Thoracic aorta (tissue), 2 donors: ENCODE measurements at places on chromosomes 2 and 18. TPM values are rescaled to one million over a fixed set of nuclear protein-coding genes. Genes with fewer than 3 reads are reported as not detected.

- H3K4me3 ChIP-seq, result no peak overlapping the region
- no peak for DNase-seq
- no peaks in the 10 kb centered on the region for H3K27me3 ChIP-seq
- H3K27ac ChIP-seq, result no peak overlapping the region
- no peaks in the 10 kb centered on the region for H3K4me1 ChIP-seq
Observed at GRCh38 chr2:95264624-95265023, 9.6 kb upstream of the PROM2 start.

GRCh38 chr18:74604774-74605173, 7.1 kb downstream of the ZNF407 start:
- H3K27me3 ChIP-seq, result no peaks in the 10 kb centered on the region
- DNase-seq, result no peak
- H3K36me3 ChIP-seq, result no peaks in the 10 kb centered on the region

GRCh38 chr2:22817197-22817596, 567.8 kb upstream of the KLHL29 start:
- no peak for DNase-seq
- no peak overlapping the region for H3K27ac ChIP-seq
- no peaks in the 10 kb centered on the region for H3K36me3 ChIP-seq
- H3K4me3 ChIP-seq, result no peak overlapping the region

GRCh38 chr2:147374423-147374811, 470.4 kb upstream of the ACVR2A start:
- DNase-seq, result no peak
- no peaks in the 10 kb centered on the region for H3K36me3 ChIP-seq
- H3K27me3 ChIP-seq, result no peaks in the 10 kb centered on the region
- no peak overlapping the region for H3K27ac ChIP-seq

GRCh38 chr2:19361325-19361990, 3.0 kb upstream of the OSR1 start:
- H3K27me3 ChIP-seq, result no peaks in the 10 kb centered on the region
- H3K4me3 ChIP-seq, result peak overlapping the region; percentile 86
- DNase-seq, result no peak
- peaks cover 6% of the 10 kb centered on the region for H3K4me1 ChIP-seq
- peak overlapping the region; percentile 88 for H3K27ac ChIP-seq

ZNG1B gene
- total RNA-seq, result 15.4 TPM

- no peaks in the 10 kb centered on the region for H3K36me3 ChIP-seq
- H3K27ac ChIP-seq, result no peak overlapping the region
- H3K4me1 ChIP-seq, result peaks cover 24% of the 10 kb centered on the region
Observed at GRCh38 chr2:44943031-44943692, 1.7 kb downstream of the SIX3 start.

DNA sequence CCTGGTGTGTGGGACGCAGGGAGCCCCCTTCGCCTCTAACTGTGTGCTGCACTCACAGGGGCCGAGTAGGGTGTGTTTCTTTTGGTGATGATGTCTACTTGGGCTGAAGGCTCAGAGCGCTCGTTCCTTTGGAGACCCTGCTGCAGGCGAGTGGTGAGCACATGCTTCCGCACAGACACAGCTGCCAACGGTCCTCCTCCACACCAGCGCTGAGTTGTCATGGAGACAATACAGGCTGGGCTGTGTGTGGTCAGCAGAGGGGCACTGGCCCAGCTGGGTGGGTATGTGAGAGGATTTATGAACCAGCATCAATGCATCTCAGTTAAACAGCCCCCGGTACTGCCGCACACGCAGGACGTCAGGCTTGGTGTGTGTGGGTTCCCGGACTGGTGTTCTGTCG, 143.5 kb downstream of the SH3RF3 start:
- no peaks in the 10 kb centered on the region for H3K36me3 ChIP-seq
- peaks cover 20% of the 10 kb centered on the region for H3K4me1 ChIP-seq
- no peak for DNase-seq
- no peak overlapping the region for H3K27ac ChIP-seq

DNA sequence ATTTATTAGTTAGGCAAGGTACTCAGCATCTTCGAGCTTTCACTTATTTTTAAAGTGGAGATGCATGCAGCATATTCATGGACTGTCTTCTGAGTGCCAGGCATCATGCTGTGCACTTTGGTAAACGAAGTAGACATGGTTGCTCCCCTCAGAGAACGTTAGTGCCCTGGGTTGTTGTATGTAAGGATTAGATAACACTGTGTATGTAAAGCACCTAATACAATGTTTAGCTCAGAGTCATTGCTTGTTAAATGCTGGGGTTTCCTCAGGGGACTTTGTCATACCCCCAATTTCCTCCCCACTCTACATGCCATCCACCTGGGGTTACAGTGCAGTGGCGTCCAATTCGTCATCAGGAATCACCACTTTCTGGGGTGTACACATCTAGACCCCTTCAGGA, 2.8 kb downstream of the UGGT1 start:
- no peak overlapping the region for H3K27ac ChIP-seq
- H3K4me3 ChIP-seq, result no peak overlapping the region
- no peaks in the 10 kb centered on the region for H3K27me3 ChIP-seq
- H3K36me3 ChIP-seq, result peaks cover 7% of the 10 kb centered on the region
- peaks cover 8% of the 10 kb centered on the region for H3K4me1 ChIP-seq

MBOAT2 gene
- 16.8 TPM for total RNA-seq

GRCh38 chr2:238841542-238842164, 6.2 kb upstream of the TWIST2 start:
- no peak overlapping the region for H3K4me3 ChIP-seq
- H3K36me3 ChIP-seq, result no peaks in the 10 kb centered on the region
- peaks cover 3% of the 10 kb centered on the region for H3K4me1 ChIP-seq
- no peaks in the 10 kb centered on the region for H3K27me3 ChIP-seq
- no peak for DNase-seq
- H3K27ac ChIP-seq, result no peak overlapping the region

ALK gene
- total RNA-seq, result 2.0 TPM

DNA sequence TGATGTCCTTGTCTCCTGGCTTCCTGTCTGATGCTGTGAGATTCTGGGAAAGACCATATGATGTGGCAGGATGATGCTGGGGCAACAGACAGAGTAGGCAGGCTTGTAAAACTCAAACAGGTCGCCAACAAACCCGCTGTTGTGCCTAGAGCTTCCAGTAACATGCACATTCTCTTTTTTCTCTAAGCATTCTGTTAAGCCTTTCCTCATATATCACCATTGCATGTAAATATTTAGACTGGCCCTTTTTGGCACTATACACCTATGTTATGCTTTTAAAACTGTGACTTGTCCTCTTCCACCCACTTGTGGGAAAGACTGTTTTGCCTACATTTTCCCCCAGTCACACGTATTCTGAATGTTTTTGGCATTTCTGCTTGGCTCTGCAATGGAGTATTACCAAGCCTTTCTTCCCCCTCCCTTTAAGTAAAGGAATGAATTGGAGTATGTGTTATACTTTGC, 250.4 kb upstream of the TANK start:
- peak overlapping the region; percentile 21 for H3K27ac ChIP-seq
- no peaks in the 10 kb centered on the region for H3K36me3 ChIP-seq
- H3K4me3 ChIP-seq, result no peak overlapping the region
- no peaks in the 10 kb centered on the region for H3K27me3 ChIP-seq

TP53I3 gene
- 13.0 TPM for total RNA-seq

C2orf81 gene
- 1.7 TPM for total RNA-seq

- H3K27ac ChIP-seq, result no peak overlapping the region
- peak overlapping the region; percentile 7 for H3K4me3 ChIP-seq
- no peak for DNase-seq
- H3K4me1 ChIP-seq, result peaks cover 6% of the 10 kb centered on the region
- no peaks in the 10 kb centered on the region for H3K27me3 ChIP-seq
- no peaks in the 10 kb centered on the region for H3K36me3 ChIP-seq
Observed at GRCh38 chr2:189188115-189188805, 8.7 kb upstream of the COL5A2 start.

- H3K27ac ChIP-seq, result no peak overlapping the region
- DNase-seq, result no peak
- no peaks in the 10 kb centered on the region for H3K36me3 ChIP-seq
- H3K4me3 ChIP-seq, result no peak overlapping the region
Observed at GRCh38 chr2:45885171-45885621, 233.7 kb downstream of the PRKCE start.

GRCh38 chr2:125471963-125472362, 1184.0 kb upstream of the GYPC start:
- no peak overlapping the region for H3K27ac ChIP-seq
- H3K4me3 ChIP-seq, result no peak overlapping the region
- H3K36me3 ChIP-seq, result no peaks in the 10 kb centered on the region
- DNase-seq, result no peak
- H3K4me1 ChIP-seq, result no peaks in the 10 kb centered on the region

CERKL gene
- not detected for total RNA-seq

DNA sequence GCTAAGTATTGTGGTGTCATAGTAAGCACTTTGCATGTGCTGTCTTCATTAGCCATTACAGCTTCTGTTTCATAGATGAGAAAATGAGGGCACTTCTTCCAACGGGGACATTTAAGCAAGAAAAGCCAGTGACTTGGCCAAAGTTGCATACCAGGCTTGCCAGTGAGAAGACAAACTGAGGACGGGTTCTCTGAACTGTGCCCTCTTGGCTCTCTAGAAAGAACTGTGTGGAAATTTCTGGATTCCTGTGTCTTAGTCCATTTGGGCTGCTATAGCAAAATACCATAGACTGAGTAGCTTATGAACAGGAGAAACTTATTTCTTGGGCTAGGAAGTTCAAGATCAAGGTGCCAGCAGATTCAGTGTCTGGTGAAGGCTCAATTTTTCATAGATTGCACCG, 13.3 kb downstream of the CTIF start:
- no peak for DNase-seq
- no peak overlapping the region for H3K27ac ChIP-seq

DNA sequence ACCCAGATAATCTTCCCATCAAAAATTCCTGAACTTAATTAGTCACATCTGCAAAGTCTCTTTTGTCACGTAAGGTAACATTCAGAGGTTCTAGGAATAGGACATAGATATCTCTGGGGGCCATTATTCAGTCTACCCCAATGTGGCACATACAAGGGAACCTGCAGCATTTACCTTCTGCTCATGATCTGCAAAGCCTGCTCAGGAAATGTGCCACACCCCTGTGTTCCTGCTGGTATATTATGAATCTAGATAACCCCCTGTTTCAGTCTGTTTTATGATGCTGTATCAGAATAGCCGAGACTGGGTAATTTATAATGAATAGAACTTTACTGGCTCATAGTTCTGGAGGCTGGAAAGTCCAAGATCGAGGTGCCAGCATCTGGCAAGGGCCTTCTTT, 103.5 kb downstream of the ARL4C start:
- no peak overlapping the region for H3K27ac ChIP-seq
- no peak for DNase-seq
- no peaks in the 10 kb centered on the region for H3K27me3 ChIP-seq
- H3K4me3 ChIP-seq, result no peak overlapping the region

GRCh38 chr2:23662466-23662865, 264.5 kb downstream of the ATAD2B start:
- H3K27ac ChIP-seq, result no peak overlapping the region
- no peaks in the 10 kb centered on the region for H3K36me3 ChIP-seq
- no peak for DNase-seq
- H3K4me3 ChIP-seq, result no peak overlapping the region
- H3K27me3 ChIP-seq, result no peaks in the 10 kb centered on the region

DNA sequence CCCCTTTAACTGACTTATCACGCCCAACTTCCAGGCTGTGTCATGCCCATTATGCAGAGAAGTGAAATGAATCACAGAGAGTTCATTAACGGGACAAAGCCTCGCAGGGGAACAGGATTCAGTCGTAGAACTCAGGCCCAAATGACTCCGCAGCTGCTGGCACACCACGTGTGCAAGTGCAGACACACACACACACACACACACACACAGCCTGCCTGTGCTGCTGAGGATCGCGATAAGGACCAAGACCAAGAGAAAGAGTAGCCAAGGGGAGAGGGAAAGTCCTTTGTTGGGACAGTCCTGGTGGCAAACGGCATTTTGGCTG, 90.0 kb upstream of the TAF1B start:
- peak; percentile 44 for DNase-seq
- H3K4me3 ChIP-seq, result peak overlapping the region; percentile 32
- no peak overlapping the region for H3K27ac ChIP-seq
- H3K36me3 ChIP-seq, result no peaks in the 10 kb centered on the region

MYL1 gene
- not detected for total RNA-seq

DNA sequence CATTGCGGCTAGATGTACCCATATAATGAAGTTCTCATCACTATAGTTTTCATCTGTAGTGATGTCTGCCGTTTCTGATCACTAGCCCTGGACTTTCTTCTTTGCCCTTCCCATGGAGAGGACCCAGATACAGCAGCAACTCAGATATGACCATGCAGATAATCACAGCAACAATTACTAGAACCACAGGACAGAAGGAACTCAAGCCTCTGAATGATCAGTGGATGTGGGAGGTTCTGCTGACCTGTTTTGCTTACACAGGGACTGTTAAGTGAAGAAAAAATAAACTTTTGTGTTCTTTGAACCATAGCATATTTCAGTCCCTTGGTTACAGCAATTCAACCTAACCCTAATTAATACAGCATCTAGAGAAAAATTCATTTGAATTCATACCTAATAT, 62.7 kb downstream of the ACVR1 start:
- peaks cover 25% of the 10 kb centered on the region for H3K4me1 ChIP-seq
- H3K27ac ChIP-seq, result no peak overlapping the region
- no peak for DNase-seq

PREPL gene
- 65.2 TPM for total RNA-seq

CENPA gene
- total RNA-seq, result not detected

CNDP1 gene
- not detected for total RNA-seq

DNA sequence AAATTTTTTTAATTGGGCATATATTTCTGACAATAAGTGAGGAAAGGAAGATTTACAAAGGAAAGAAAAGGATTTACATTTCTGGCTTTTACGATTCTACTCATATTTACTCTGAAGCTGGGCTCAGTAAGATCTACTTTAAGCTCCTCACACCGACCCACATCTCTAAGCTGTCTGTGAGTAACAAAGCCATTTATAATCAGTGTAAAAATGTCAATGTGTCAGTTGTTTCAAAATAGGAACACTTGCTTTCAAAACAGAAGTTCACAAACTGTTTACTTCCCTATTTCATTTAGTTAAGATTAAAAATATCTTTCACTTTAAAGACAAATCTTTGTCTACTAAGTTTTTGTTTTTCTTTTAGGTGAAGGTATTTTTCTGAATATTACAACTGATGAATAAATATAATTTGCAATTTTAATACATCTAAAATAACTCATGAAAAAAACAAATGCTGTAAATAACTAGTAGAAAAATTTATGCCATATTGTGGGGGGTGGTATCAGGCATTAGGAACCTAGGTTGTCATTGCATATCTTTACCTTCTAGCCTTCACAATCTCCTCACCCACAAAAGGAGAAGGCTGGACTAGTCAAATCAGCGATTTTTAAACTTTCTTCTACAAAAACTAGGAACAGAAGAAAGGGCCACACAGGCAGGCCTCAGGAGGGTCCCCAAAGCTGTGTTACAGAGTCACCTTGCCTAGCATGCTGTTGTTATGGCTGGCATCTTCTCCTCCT, 64.5 kb downstream of the TMEM131 start:
- no peak overlapping the region for H3K4me3 ChIP-seq
- no peaks in the 10 kb centered on the region for H3K36me3 ChIP-seq
- H3K4me1 ChIP-seq, result peaks cover 30% of the 10 kb centered on the region
- DNase-seq, result no peak
